ENCODE measurements at places on chromosomes 11 and 22. TPM values are rescaled to one million over a fixed set of nuclear protein-coding genes. Genes with fewer than 3 reads are reported as not detected.

DNA sequence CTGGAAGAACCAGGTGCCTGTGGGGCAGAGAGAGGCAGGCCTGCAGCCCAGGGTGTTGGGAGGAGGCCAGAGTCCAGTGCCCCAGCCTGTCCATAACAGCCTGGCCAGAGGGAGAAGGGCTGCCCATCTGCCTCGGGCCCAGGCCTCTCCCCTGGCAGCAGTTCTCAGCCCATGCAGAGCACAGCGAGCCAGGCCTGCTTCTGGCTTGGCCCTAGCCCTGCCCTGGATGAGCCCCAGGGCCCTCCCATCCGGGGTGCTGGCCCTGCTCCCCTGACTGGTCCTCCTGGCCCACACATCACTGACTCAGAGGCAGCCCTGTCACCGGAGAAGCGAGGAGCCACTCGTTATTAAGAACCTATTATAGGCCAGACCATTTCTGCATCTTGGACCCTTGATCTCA, 19.7 kb upstream of the MYRF start:
- H3K27ac ChIP-seq = no peak overlapping the region
- H3K4me1 ChIP-seq = no peaks in the 10 kb centered on the region
- H3K36me3 ChIP-seq = no peaks in the 10 kb centered on the region
- H3K27me3 ChIP-seq = no peaks in the 10 kb centered on the region

GRCh38 chr11:73287400-73288101, 15.4 kb downstream of the P2RY6 start:
- H3K4me3 ChIP-seq = no peak overlapping the region
- DNase-seq = no peak
- H3K36me3 ChIP-seq = no peaks in the 10 kb centered on the region

DNA sequence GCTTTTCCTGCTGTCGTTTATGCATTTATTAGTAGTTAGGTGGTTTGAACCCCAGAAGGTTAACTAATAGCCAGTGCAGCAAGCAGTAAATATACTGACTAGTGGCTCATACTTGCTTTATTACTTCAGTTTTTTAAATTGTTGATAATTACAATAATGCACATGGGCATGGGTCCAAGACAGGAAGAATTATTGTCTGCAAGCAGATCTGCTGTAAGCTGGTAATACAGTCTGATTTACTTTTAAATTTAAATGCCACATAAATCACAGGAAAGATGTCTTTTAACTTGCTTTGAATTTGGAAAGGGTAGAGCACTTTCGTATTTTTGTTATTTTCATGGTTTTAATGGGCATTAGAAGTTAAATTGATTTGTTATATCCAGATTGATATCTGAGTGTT, 27.1 kb downstream of the APLP2 start:
- no peaks in the 10 kb centered on the region for H3K4me1 ChIP-seq
- H3K4me3 ChIP-seq = no peak overlapping the region
- no peaks in the 10 kb centered on the region for H3K36me3 ChIP-seq
- DNase-seq = no peak
- no peak overlapping the region for H3K27ac ChIP-seq

Gene HBG2
- total RNA-seq = not detected

Gene ELFN2
- total RNA-seq = 0.62 TPM

Gene MFNG
- total RNA-seq = 3.8 TPM

DNA sequence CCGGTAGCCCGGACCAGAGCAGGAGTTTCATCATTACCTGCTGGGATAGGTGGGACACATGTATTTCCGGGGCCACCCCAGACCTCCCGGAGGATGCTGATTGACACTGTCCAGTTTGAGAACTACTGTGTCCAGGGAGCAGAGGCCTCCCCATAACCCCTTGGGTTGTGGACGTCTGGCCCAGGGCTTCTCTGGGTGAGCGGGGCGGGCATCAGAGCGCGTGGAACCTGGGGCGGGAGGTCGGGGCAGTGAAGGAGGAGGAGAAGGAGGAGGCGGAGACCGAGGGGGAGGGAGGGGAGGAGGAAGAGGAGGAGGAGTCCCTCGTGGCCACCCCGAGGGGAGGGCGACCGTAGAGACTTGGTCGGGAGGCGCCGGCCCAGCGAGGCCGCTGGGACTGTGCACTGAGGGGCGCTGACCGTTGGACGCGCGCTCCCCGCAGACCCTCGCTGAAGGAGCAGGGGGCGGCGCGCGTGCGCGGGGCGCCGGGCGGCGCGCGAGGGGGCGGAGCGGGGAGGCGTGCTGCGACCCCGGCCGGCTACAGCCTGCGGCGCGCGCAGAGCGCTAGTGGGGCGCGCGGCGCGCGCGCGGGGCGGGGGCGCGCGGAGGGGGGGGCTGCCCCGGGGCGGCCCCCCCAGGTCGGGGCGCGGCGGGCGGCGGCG, at the start of gene GRK3:
Gene GRK3 (plus strand): TSS at position 356 of the 659 bp plus-strand sequence. CDS start 366 bp downstream, outside the sequence.
- H3K36me3 ChIP-seq = no peaks in the 10 kb centered on the region
- H3K27ac ChIP-seq = peak within 1 kb of the TSS; percentile 66
- H3K4me3 ChIP-seq = peak within 1 kb of the TSS; percentile 96
- H3K4me1 ChIP-seq = peaks cover 39% of the 10 kb centered on the region
- DNase-seq = peak; percentile 75

DNA sequence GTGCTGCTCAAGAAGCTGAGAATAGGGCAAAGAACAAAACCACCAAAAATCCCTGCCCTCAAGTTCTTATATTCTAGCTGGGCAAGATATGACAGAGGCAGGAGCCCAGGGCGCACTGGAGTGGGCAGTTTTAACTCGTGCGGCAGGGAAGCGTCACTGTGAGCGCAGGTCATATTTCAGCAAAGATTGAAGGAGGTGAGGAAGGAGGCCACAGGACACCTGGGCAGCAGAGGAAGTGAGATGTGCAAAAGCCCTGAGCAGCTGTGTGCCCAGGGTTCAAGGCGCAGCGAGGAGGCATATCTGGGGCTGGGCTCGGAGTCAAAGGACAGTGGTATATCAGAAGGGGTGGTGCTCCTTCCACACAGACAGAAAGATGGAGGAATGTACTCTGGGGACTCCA, 13.5 kb downstream of the KCNC1 start:
- no peaks in the 10 kb centered on the region for H3K36me3 ChIP-seq
- DNase-seq = no peak
- H3K27me3 ChIP-seq = no peaks in the 10 kb centered on the region
- no peaks in the 10 kb centered on the region for H3K4me1 ChIP-seq

DNA sequence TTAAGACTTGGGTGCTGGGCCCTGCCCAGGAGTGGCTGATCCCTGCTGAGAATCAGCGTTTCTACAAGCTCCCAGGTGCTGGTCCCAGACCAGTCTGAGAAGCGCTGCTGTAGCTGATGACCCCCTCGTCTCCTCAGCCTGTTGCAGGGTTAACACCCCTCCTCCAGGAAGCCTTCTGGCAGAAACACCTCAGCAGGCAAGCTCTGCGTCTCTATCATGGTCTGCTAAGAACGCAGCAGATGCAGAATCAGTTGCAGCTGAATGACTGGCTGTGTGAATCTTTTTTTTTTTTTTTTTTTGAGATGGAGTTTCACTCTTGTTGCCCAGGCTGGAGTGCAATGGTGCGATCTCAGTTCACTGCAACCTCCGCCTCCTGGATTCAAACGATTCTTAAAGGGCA, 132.5 kb downstream of the CACNA1I start:
- H3K27ac ChIP-seq = no peak overlapping the region
- no peaks in the 10 kb centered on the region for H3K27me3 ChIP-seq
- DNase-seq = no peak
- no peaks in the 10 kb centered on the region for H3K4me1 ChIP-seq

DNA sequence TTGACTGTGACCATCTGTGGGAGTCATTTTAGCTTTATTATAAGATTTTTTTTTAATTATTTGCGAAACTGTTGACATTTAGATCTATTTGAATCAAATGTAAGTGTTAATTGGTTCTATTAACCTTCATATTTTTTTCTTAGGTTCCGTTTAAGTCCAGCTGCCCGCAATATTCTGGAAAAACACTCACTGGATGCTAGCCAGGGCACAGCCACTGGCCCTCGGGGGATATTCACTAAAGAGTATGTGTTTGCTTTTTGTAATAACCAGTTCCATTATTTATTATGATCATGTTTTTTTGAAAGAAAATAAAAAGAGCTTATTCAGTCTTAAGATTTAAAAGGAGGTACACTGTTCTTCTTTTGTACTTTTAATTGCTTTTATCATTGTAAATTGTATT, 43.9 kb downstream of the PDHX start:
- no peaks in the 10 kb centered on the region for H3K27me3 ChIP-seq
- no peaks in the 10 kb centered on the region for H3K36me3 ChIP-seq
- DNase-seq = no peak
- H3K27ac ChIP-seq = no peak overlapping the region
- peaks cover 14% of the 10 kb centered on the region for H3K4me1 ChIP-seq

DNA sequence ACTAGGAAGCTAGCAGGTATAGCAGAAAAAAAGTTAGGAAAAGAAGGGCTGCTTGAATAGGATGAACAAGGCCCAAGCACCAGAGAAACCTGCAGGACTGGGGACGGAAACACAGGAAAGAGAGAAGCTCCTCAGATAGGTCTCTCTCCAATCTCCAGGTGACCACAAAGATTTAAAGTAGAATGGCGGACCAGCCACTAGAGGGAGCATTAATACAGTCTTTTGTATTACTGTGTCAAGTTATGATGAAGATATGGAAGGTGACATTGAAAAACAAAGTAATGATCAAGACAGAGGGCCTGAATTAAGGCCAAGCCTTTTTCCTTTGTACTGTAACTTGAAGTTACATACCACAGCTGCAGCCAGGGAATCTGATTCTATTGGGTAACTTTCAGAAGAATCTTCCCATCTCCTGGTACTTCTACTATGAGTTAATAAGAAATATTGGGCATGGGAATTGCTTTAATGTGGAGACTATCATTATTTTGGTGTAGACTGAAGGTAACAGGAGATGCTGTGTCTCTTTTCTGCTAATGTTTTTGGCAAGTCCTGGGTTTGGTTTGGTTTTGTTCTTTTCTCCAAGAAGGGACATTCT, 33.8 kb downstream of the OR2AG2 start:
- H3K4me1 ChIP-seq = no peaks in the 10 kb centered on the region
- peak; percentile 80 for DNase-seq
- H3K36me3 ChIP-seq = no peaks in the 10 kb centered on the region
- H3K27ac ChIP-seq = no peak overlapping the region
- H3K4me3 ChIP-seq = no peak overlapping the region

DNA sequence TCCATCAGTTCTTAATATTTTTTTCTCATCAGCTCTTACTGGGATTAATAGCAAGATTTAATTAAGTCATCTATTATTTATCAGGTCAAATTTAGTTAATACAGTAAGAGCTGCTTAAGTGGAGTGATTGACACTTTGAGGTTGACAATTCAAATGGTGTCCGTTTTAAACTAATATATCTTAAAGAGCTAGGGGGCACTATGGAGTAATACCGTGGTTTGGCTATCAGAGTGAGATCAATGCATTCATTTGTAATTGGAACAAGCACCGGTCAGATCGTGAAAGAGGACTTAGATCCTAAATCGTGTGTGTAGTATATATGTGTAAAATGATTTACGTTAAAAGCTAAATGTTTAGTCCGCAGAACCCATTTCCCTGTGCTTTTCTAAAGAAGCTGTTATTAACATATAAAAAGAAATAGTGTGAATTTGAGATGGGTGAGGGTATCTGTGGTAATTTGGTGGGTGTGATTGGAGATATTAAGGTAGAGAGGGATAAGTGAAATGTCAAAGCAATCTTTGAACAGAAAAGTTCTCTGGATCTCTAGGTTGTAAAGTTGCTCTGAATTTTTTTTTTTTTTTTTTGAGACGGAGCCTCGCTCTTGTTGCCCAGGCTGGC, 2.3 kb downstream of the SIK2 start:
- no peaks in the 10 kb centered on the region for H3K36me3 ChIP-seq
- no peak overlapping the region for H3K27ac ChIP-seq
- peaks cover 22% of the 10 kb centered on the region for H3K4me1 ChIP-seq
- peaks cover 28% of the 10 kb centered on the region for H3K27me3 ChIP-seq

Gene LUZP2
- total RNA-seq = 2.6 TPM

GRCh38 chr22:19981171-19981960, 35.3 kb downstream of the ARVCF start:
- DNase-seq = no peak
- H3K27me3 ChIP-seq = no peaks in the 10 kb centered on the region
- peaks cover 6% of the 10 kb centered on the region for H3K4me1 ChIP-seq
- 0 out of 2 replicates have a peak, but pooled peaks cover 4% of the 10 kb centered on the region for H3K36me3 ChIP-seq
- no peak overlapping the region for H3K27ac ChIP-seq

Gene SCGB2A2
- not detected for total RNA-seq

DNA sequence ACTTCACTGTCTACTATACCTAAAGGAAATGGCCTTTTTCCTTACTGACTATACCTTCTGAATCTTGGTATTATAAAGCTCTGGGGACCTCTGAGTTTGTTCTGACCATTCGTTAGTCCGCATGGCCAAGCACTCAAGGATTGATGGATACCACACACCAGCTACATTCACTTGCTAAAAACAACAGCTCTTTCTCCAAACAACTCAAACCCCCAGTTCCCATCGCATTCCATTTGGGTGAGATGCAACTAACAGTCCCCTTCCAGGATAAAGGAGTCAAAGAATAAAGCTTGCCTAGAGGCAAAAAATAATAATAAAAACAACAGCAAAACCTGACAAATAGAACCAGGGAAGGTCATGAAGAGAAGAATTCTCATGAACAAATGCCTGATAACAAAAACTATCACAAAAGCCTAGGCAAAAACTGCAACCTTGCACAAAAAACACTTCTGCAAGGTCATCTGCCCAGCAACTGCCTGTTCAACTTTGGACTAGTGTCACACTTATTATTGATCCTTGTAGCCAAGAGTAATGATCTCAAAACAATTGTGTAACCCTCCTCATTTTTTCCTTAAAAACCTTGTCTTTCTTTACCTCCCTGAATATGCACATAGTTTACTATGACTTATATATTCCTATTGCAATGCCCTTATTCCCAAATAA, 139.0 kb upstream of the GUCY1A2 start:
- 0 out of 2 replicates have a peak, but pooled peaks cover 4% of the 10 kb centered on the region for H3K4me1 ChIP-seq
- H3K36me3 ChIP-seq = no peaks in the 10 kb centered on the region
- H3K27me3 ChIP-seq = no peaks in the 10 kb centered on the region
- DNase-seq = peak; percentile 59

- no peaks in the 10 kb centered on the region for H3K36me3 ChIP-seq
- no peak overlapping the region for H3K4me3 ChIP-seq
- H3K27ac ChIP-seq = no peak overlapping the region
- no peak for DNase-seq
- no peaks in the 10 kb centered on the region for H3K27me3 ChIP-seq
Observed at GRCh38 chr11:86663291-86663690, 9.1 kb downstream of the ME3 start.

DNA sequence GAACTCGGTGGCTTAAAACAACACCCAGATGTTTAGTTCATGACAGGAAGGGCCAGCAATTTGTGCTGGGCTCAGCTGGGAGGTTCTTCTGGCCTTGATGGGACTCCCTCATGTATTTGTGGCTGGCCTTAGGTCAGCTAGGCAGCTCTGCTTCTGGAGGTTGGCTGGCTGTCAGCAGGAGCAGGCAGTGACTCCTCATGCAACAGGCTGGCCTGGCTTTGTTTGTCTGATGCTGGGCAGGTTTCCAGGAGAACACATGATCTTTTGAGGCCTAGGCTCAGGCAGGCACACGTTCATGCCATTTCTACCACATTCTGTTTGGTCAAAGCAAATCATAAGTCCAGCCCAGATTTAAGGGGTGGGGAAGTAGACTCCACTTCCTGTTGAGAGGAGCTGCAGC, 571.2 kb downstream of the TBC1D22A start:
- DNase-seq = no peak
- no peak overlapping the region for H3K4me3 ChIP-seq

Gene RBM4B
- 22.9 TPM for total RNA-seq

Gene FIBP
- 94.3 TPM for total RNA-seq

- no peaks in the 10 kb centered on the region for H3K27me3 ChIP-seq
- no peaks in the 10 kb centered on the region for H3K36me3 ChIP-seq
- H3K27ac ChIP-seq = peak within 1 kb of the TSS; percentile 84
- H3K4me1 ChIP-seq = peaks cover 7% of the 10 kb centered on the region
- peak within 1 kb of the TSS; percentile 71 for H3K4me3 ChIP-seq
- peak; percentile 79 for DNase-seq
Observed at GRCh38 chr11:78022397-78023396, at the start of gene KCTD14. KCTD14 (minus strand) TSS chr11:78023276; CDS start chr11:78023249, 27 bp downstream.

Gene IL18BP
- total RNA-seq = 5.2 TPM
